ENCODE measurements at places on chromosomes 12 and 14. TPM values are rescaled to one million over a fixed set of nuclear protein-coding genes. Genes with fewer than 3 reads are reported as not detected.

Gene NFE2
- total RNA-seq = not detected

Gene P2RX2
- total RNA-seq = not detected

Gene CEP128
- 34.8 TPM for total RNA-seq

Gene OVCH1
- total RNA-seq = not detected

Gene GDF3
- not detected for total RNA-seq

Gene FGF6
- not detected for total RNA-seq

Gene MYH6
- not detected for total RNA-seq

Gene C12orf54
- total RNA-seq = not detected

Gene ATL1
- total RNA-seq = 3.8 TPM

Gene FAM90A1
- total RNA-seq = 0.17 TPM

Gene HAL
- total RNA-seq = 5.9 TPM

Gene GPR135
- total RNA-seq = 4.7 TPM

Gene PDE3A
- total RNA-seq = not detected

Gene OAS1
- 48.3 TPM for total RNA-seq

Gene WNT1
- total RNA-seq = not detected

Gene RFLNA
- not detected for total RNA-seq

Gene KRT71
- total RNA-seq = not detected

Gene SLC7A7
- total RNA-seq = 59.5 TPM

Gene GLT8D2
- total RNA-seq = not detected

Gene TMCC3
- total RNA-seq = 8.8 TPM

Gene RIPK3
- 77.6 TPM for total RNA-seq

Gene RNU4-1
- total RNA-seq = 3,426 TPM

Gene HOXC13
- not detected for total RNA-seq

Gene GZMH
- total RNA-seq = 0.80 TPM

Gene RIN3
- 123 TPM for total RNA-seq

Gene GPR68
- 0.53 TPM for total RNA-seq

Gene RTN1
- not detected for total RNA-seq

Gene EMC9
- total RNA-seq = 26.4 TPM

Gene HOTAIR
- total RNA-seq = not detected

Gene LLPH
- total RNA-seq = 23.4 TPM

Gene RPL10L
- not detected for total RNA-seq

Gene HOXC5
- total RNA-seq = not detected

Gene REM2
- total RNA-seq = 5.6 TPM

Gene CAPZA3
- total RNA-seq = not detected

Gene APOLD1
- total RNA-seq = 4.7 TPM

Gene CPNE6
- not detected for total RNA-seq

Gene ZFYVE1
- 21.2 TPM for total RNA-seq
